ENCODE measurements at places on chromosomes 13 and 19. TPM values are rescaled to one million over a fixed set of nuclear protein-coding genes. Genes with fewer than 3 reads are reported as not detected.

COX6B2 gene
- polyA plus RNA-seq = 0.53 TPM

TPP2 gene
- polyA plus RNA-seq = 15.2 TPM

IRS2 gene
- polyA plus RNA-seq = 1.6 TPM

LGALS4 gene
- polyA plus RNA-seq = 2.3 TPM

ADGRE3 gene
- polyA plus RNA-seq = 0.07 TPM

ZNF135 gene
- 1.6 TPM for polyA plus RNA-seq

CGB2 gene
- not detected for polyA plus RNA-seq

LIM2 gene
- polyA plus RNA-seq = not detected

All from esophagus (tissue), 2 donors.